ENCODE measurements at places on chromosomes 11 and 22.

DNA sequence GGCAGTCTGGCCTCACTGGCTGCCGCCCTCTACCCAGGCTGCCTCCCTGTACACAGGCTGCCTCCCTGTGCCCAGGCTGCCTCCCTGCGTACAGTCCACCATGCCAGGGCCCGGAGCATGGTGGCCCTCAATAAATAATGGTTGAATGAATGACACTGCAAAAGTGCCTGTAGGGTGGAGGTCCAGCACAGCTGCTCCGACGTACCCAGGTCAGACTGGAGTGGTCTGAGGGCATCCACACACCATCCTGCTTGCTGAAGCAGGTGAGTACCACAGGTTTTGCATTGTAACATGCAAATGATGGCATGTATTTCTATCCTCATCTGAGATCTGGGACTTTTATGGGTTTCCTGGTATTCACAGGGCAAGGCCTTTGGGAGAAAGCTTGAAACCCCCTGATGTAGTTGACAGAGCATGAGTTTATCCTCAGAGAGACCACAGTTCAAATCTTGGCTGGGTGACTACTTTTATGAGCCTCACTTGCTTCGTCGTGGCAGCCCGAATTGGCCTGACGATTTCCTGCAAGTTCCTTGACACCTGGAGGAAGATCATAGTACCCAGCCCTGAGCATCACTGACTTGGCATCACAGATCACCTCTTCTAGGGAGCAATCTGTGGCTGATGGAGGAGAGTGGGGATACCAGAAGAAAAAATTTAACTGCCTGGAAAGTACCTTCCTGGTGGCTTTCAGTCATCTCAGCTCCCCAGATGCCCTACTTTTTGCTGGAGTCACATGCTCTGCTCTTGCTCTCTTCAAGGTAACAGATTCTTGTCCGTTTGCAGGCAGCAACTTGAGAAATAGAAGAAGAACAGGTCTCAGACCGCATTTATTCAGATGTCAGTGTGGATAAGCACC lies 16.0 kb upstream of the CYB5R3 start:
- no peak for DNase-seq

DNA sequence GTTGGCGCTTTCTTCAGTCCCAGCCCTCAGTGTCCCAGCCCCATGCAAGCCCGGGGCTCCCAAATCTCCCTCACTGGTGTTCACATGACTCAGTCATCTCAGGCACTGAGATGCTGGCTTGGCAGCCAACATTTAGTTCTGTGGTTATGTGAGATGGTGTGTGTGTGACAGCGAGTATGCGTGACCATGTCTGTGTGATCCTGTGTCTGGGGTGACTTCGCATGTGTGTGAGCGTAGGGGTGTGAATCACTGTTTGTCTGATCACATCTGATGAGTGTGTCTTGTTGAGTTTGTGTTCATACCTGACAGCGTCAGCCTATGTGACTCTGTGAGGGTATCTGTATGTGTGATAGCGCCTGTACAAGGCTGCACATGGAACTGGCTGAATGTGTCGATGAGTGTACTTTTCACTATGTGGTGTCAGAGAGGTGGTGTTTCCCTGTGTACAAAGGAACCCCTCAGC lies 16.2 kb downstream of the CREB3L1 start:
- no peak for DNase-seq

- DNase-seq, result peak; percentile 83
These were observed 531 bp downstream of the GRIK4 start for GRCh38 chr11:120511820-120512738.

GRCh38 chr11:76807206-76807875 lies 24.2 kb downstream of the TSKU start:
- peak; percentile 94 for DNase-seq

- peak; percentile 55 for DNase-seq
These were observed 2.8 kb upstream of the TMPRSS13 start for GRCh38 chr11:117931971-117932370.

Data from mesenteric fat pad (tissue), 1 donor.